ENCODE measurements at places on chromosomes 6 and 20.

DNA sequence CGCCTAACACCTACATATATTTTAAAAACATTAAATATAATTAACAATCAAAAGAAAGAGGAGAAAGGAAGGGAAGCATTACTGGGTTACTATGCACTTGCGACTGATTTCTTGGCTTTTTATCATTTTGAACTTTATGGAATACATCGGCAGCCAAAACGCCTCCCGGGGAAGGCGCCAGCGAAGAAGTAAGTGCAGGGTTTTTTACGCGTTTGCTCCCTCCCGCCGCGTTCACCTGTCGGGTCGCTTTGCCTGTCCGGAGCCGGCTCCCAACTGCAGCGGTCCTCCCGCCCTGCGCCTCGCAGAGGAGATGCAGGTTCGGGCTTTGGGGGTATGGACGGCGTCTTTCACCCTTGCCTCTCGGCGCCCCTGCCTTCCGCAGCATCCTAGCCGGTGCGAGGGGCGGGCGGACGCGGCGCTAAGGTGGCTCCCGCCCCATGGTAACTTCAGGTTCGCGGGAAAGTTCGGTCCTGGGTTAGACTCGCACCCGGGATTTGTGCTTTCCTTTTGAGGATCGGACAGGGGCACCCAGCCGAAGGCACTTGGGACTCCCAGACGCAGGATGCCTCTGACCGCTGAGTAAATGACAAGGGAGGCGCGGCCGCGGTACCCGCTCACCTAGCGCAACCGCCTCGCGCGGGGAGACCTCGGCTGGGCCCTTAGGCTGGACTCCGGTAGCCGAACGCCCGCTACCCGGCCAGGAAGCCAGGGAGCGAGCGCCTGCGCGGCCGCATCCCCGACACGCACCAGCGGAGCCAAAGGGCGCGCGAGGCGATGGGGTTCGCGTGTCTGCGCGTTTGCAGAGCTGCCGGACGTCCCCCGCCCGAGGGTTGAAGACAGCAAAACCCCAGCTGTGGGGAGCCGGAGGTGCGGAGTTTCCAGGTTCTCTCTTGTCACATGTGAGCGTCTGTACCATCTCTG lies 891 bp downstream of the RSPO3 start:
- peak; percentile 12 for DNase-seq

DNA sequence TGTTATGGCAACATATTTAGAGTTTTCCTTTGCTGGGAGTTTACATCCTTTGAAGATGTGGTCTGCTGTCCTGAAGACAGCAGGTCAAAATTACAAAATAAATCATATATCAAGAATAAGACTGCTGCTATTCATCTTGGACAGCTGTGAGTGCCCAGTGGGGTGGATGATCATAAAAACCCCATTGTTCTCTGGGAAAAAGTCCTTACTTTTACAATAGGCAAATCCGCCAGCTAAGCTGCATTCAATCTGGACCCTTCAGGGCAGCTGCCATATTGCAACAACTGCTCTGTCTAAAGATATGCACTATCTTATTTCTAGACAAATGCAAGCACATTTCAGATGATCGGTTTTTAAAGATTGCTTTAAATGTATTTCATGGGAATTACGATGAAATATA lies 19.4 kb downstream of the CASS4 start:
- no peak for DNase-seq

DNA sequence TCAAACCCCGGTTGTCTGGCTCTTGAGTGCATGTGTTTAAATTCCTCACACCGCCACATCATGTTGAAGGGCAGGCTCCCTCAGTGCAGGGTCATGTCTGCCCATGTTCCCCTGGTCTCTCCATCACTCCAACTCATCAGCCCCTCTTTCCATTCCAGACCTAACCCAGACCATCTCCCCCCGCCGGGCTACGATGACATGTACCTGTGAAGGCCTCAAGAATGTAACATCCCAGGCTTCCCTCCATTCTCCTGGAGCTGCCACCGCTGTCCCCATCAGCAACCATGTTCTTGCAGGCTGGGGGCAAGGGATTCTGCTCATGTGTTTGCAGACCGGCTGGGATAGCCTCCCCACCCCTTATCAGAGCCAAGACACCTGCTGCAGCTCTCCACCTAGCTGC lies 19.9 kb downstream of the TMEM74B start:
- DNase-seq = no peak

DNA sequence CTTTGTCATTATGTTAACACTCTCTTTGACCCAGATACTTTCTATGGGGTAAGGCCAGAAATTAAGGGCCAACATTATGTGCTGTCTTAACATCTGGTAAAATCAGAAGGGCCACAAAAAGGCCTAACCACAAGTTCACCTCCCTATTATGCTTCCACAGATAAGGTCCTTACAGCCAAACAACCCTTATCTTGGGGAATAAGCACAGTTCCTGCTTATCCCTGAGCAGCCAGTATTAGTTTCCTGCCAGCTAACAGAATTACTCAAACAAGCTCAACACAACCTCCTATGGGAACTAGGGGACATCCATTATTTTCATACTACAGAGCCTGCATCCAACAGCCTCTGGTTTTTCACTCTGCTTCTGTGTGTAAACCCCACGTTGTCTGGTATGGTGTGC lies 724.8 kb downstream of the HACE1 start:
- no peak for DNase-seq

GRCh38 chr6:4346659-4347333 lies 211.4 kb upstream of the ECI2 start:
- DNase-seq = no peak

DNA sequence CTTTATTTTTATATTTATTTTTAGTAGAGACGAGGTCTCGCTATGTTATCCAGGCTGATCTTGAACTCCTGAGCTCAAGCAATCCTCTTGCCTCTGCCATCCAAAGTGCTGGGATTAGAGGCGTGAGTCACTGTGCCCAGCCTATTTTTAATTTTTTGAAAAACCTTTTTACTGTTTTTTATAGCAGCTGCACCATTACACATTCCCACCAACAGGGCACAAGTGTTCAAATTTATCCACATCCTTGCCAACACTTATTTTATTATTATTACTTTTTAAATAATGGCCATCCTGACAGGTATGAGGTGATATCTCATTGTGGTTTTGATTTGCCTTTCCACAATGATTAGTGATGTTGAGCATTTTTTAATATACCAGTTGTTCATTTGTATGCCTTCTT lies 42.5 kb downstream of the PACSIN1 start:
- no peak for DNase-seq

DNA sequence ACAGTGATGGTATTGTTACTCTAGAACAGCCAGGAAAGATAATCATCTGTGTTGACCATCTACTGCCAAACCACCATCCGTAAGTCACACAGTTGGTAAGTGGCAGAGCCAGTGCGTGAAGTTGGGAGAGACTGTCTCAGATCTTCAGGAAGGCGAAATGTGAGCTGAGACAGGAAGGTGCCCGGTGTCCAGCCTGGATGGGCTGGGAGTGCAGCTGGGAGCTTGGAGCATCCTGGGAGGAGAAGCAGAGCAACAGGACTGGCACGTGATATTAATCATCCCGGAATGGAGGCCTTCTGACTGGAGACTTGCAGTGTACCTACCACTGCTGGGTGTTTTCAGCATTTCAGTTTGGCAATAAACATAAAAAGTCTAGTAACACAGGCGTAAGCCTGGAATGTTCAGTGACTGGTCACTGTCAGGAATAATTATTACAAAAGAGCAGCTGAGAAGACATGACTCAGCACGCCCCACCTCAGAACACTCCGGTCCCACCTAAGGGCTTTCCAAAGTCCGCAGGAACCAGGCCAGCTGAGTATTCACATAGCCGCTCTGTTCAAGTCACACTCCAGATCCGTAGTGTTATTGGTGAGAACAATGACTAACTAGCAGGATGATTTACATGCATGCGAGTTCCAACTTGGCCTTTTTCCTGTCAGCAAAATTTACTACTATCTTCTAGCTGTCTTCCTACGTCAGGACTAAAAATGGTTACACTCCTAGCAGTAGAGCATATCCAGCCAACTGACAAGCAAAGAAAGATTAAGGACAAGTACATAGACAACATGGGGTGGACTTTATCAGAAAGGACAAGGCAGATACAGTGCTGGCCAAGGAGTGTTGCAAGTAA lies 45.1 kb upstream of the PNRC1 start:
- no peak for DNase-seq

GRCh38 chr20:64254156-64254555 lies 1.4 kb upstream of the PCMTD2 start:
- DNase-seq = no peak

DNA sequence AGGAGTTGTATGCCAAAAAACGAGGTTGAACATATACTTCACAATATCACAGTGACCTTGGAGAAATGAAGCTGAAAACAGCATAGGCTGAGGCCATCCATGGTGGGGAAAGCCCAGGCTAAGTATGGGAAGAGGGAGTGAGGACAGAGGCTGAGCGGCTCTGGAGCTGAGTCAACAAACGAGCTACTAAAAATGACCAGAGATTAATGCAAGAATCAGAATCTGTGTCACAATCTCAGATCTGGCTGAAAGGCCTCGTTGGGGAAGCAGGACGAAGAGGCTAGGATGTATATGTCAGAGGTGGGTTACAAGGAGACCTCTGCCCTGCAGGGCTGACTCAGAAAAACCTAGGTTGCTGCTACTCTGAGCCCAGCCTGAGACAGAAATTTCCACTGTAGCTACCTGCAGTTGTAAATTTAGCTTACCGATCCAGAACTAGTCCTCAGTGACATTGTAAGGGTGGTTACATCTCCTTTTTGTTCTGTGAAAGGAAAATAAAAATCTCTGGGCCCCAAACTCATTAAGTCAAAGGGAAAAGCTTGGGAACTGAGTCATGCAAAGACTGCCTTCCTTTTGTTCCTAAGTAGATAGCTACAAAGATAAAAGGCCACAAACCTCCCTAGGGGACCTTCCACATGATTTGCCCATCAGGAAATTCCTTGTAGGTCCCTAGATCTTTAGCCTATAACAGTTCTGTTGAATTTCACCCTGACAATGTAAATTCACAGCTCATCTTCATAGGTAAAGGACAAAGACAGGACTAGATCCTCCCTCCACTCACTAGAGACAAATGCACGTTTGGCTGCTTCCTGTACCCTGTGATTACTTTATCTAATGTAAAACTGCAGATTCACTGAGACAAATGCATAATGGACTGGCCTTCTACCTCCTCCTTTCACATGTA lies 8.5 kb upstream of the TUBB2A start:
- no peak for DNase-seq

DNA sequence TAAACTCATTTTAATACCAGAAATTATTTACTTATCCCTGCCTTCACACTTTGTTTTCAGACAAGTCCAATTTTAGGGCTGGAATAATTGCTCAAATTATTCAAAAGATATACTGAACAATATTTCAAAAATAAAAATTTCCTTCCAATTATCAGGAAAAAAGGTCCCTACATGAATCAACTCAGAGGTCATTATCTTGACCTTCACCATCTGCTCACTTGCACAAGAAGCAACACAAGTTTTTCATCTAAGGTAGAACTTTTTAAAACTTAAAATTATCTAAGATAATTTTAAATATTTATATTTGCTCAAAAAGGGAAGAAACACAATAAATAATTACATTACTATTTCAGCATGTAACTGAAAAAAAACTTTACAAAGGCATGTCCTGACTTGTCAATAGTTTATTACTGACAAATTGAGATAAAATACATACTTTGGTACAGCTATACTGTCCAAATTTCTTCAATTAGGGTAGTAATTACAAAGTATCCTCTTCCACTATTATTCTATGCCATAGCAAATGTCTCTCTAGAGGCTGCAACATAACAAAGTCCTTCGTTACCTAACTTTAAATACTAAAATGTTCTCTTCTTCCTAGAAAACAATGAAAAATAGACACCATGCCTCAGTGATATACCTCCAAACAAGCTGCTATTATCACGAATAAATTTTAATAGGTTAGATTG lies 2.4 kb downstream of the CEP85L start:
- DNase-seq = no peak

DNA sequence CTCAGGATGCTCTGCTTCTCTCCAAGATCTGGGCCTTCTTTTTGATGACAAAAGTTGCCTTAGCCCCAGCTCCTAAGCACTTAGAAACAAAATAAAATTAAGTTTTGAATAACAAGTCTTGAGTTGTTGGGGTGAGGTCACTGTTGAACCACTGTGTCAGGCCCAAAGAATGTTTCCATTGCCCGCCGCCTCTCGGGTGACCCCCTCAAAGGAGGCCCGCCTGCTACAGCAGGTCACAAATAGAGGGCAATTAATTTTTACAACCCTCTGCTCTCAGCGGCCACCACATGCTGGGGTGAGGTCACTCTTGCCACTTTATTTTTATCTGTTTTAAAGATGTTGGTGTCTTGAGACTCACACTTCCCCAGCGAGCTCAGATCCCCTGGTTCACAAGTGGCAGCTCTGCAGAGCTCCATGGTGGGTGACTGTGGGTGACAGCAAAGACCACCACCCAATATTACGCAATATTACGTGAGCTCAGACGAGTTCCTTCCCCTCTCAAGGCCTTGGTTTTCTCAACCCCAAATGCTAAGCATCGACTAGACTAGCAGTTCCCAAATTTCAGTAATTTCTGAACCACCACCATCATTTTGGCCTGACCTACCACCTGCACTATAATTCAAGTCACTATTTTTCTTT lies 247.7 kb upstream of the PMEPA1 start:
- no peak for DNase-seq

GRCh38 chr6:40999569-40999968 lies 39.5 kb downstream of the UNC5CL start:
- DNase-seq = no peak

DNA sequence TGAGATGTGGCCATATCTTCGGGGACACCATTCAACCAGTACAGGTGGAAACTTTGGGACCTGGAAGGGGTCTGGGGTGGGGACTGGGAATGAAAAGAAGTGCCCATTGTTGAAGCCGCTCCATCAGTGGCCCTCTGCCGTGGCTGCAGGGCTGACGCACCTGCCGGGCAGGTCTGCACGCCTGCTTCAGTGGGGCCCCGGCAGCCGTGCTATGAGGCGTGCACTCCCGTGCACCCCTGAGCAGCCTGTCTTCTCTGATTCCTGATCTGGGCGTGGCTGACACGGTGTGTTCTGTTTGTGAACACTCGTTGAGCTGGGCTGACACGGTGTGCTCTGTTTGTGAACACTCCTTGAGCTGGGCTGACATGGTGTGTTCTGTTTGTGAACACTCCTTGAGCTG lies 155.9 kb downstream of the TAF4 start:
- DNase-seq = no peak

GRCh38 chr6:132142308-132142707 lies 191.1 kb upstream of the CCN2 start:
- no peak for DNase-seq

- DNase-seq = no peak
Observed at GRCh38 chr6:150289454-150290071, 79.2 kb upstream of the IYD start.

DNA sequence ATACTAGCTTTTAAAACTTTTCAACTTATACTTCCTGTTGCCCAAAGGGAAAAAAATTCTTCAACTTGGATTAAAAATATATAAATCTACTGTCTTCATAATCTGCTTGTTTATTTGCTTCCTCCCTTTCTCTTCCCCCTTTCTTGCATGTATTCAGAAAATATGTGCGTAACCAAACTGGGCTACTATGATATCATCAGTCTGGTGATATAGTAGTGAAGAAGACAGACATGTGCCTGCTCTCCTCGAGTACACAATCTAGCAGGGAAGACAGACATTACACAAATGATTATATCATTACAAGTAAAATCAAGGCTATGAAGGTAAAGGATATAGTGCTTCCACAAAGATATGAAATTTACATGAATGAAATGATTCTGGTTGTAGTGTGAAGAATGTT lies 31.0 kb downstream of the IBTK start:
- no peak for DNase-seq

GRCh38 chr20:16709017-16709416 lies 20.8 kb upstream of the SNRPB2 start:
- no peak for DNase-seq
